ENCODE measurements at places on chromosomes 12 and 14.

- DNase-seq: no peak
Measured at GRCh38 chr12:130224613-130225012, 62.3 kb downstream of the FZD10 start.

GRCh38 chr12:12123036-12123604 lies 52.4 kb downstream of the BCL2L14 start:
- no peak for DNase-seq

GRCh38 chr14:93308686-93309345 lies 24.0 kb downstream of the BTBD7 start:
- DNase-seq: no peak

DNA sequence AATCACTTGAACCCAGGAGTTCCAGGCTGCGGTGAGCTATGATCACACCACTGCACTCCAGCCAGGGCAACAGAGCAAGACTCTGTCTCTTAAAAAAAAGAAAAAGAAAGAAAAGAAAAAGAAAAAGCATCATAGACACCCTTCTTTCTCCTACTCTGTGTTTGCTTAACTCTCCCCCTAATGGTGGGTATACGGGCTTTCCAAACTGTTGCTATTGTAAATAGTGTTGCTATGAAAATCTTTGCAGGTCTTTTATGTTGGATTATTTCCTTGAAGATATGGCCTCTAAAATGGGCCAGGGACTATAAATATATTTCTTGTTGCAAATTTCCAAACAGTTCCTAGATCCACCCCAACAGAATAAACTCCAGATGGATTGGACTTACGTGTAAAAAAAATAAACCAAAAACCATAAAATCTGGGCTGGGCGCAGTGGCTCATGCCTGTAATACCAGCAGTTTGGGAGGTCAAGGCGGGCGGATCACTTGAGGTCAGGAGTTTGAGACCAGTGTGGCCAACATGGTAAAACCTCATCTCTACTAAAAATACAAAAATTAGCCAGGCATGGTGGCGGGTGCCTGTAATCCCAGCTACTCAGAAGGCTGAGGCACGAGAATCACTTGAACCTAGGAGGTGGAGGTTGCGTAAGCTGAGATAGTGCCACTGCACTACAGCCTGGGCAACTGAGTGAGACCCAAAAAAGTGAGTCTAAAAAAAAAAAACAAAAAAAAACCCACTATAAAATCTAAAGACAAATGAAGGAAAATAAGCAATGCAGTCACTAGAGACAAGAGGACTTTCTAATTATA lies 25.9 kb downstream of the NFKBIA start:
- DNase-seq: no peak

DNA sequence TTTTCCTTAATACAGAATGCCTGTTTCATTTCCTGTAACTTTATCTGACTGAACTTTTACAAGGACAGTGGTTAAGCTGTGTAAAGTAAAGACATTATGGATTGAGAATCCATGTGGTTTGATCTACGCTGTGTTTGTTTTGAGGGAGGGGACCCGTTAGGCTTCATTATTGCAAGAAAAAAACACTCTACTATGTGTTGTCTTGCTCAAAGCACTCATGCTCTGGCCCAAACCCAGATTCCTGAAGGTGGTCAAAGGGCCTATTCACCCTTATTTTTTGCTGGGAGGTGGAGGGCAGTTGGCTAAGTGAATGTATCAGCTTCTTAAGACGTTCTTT lies 11.9 kb downstream of the RNF10 start:
- no peak for DNase-seq

DNA sequence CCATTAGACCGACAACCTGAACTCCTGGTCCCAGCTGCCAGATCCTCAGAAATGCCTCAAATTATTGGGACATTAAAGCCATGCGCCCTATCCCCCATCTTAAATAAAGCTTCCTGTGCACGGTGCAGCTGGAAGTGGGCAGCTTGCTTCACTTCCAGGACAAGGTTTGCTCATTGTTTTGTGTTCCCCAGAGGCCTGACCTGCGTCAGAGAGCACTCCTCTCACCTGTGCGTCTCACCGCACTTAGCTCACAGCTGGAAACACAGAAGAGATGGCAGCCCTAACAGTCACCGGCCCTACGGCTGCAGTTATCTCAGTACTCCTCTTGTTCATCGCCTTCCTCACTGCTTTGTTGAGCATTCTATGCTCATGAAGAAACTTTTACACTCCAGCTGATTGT lies 135.5 kb downstream of the ANO2 start:
- DNase-seq: no peak
